PC-3 (cell line): ENCODE measurements at places on chromosomes 1 and 21. TPM values are rescaled to one million over a fixed set of nuclear protein-coding genes. Genes with fewer than 3 reads are reported as not detected.

Gene TMCC2
- total RNA-seq, result 8.7 and 11.3 TPM in 2 replicates

Gene SYTL1
- total RNA-seq, result 26.8 and 34.3 TPM in 2 replicates

Gene WNT4
- total RNA-seq, result 0.51 and 1.4 TPM in 2 replicates

Gene C1orf185
- total RNA-seq, result not detected in 2 replicates

Gene DIRAS3
- not detected in 2 replicates for total RNA-seq

Gene RPTN
- not detected in 2 replicates for total RNA-seq

Gene CELA3B
- not detected in 2 replicates for total RNA-seq

Gene NPR1
- total RNA-seq, result 0.46 and 0.84 TPM in 2 replicates

Gene RRP1B
- total RNA-seq, result 44.2 and 53.0 TPM in 2 replicates

Gene ELF3
- total RNA-seq, result 399 and 460 TPM in 2 replicates

Gene S100PBP
- 13.2 and 13.8 TPM in 2 replicates for total RNA-seq

Gene PTGER3
- 0.11 and 0.40 TPM in 2 replicates for total RNA-seq

Gene B3GALT6
- 74.0 and 92.2 TPM in 2 replicates for total RNA-seq

Gene HSD3B2
- not detected in 2 replicates for total RNA-seq
